ENCODE measurements at places on chromosomes 6 and 20.

- DNase-seq, result no peak
Observed at GRCh38 chr6:43934183-43934802, 164.3 kb downstream of the VEGFA start.

DNA sequence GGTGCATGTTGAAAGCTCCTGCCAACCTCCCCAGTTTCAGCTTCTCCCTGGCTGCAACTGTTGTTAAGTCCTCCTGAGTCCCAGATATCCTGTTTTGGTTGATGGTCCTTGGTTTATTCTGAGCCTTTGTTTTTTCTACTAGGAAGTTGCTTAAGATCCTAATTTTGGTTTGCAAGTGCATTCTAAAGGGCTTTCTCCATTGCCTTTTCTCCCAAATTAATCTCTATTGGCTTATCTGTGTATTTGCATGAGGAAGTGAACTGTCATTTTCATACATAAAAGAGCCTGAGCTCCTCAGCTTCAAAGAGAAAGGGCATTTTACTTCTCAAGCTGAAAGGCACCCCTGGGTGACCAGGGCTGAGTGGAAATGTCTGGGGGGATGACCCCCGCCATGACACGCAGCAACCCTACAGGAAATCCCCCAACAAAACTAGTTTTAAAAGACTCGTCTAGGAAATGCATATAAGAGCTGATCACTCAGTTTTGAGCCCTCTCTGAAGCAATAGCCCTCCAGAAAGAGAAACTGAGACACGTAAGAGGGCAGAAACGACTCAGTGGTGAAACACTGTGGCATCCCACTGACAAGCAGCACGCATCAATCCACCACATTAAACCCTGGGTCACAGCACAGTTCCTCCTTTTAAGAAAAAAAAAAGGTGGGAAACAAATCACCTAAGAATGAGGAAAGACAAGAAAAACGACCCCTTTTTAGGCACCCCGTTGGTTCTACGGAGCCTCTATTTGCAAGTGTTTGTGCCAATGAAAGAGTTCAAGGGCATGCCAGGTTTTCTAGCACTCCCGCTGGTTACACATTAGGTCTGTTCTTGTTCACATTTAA lies 140.9 kb downstream of the THBS2 start:
- no peak for DNase-seq

GRCh38 chr20:62830821-62831220 lies 14.0 kb downstream of the COL9A3 start:
- DNase-seq, result no peak

- DNase-seq, result no peak
Observed at GRCh38 chr6:121767211-121767610, 331.8 kb downstream of the GJA1 start.

- no peak for DNase-seq
Observed at GRCh38 chr6:11092668-11093375, 812 bp upstream of the SMIM13 start.

- no peak for DNase-seq
Observed at GRCh38 chr20:57216669-57217068, 49.8 kb downstream of the BMP7 start.

GRCh38 chr6:114249522-114249921 lies 93.3 kb downstream of the HS3ST5 start:
- DNase-seq, result no peak

- DNase-seq, result no peak
Observed at GRCh38 chr20:47665221-47665991, 119.9 kb downstream of the SULF2 start.

GRCh38 chr20:51236421-51236820 lies 213.5 kb upstream of the KCNG1 start:
- DNase-seq, result no peak

DNA sequence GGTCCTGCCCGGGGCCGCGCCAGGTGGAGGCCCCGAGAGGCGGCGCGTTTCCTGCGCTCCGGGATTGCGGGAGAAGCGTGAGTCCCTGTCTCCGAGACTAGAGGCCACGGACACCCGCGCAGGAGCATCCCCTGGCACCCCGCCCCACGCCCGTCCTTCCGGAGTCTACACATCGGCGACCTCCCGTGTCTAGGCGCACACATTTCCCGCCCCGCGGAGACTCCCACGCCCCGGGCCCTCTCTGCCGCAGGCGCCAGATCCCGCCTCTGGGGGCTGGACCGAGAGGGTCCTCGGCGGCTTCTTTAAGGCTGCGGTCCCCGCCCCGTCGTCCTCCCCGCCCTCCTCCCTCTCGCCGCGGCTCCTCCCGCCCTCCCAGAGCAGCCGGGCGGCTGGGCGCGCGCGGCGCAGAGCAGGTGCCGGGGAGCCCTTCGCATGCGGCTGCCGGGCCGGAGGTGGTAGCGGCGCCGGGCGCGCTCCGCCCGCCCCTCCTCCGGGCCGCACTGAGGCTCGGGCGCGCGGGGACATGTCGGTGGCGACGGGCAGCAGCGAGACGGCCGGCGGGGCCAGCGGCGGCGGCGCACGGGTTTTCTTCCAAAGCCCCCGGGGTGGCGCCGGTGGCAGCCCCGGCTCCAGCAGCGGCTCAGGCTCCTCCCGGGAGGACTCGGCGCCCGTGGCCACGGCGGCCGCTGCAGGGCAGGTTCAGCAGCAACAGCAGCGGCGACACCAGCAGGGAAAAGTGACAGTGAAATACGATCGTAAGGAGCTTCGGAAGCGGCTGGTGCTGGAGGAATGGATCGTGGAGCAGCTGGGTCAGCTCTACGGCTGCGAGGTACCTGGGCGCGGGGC lies at the start of gene PPP1R14C:
TSS of gene PPP1R14C (plus strand) at position 375 of the 846 bp plus-strand sequence. CDS start at position 524, 149 bp downstream.
- DNase-seq, result no peak
